NCI-H460 (cell line): ENCODE measurements at places on chromosomes 2 and 18.

- DNase-seq, result no peak
Observed at GRCh38 chr2:198312596-198313483, 508.4 kb downstream of the PLCL1 start.

DNA sequence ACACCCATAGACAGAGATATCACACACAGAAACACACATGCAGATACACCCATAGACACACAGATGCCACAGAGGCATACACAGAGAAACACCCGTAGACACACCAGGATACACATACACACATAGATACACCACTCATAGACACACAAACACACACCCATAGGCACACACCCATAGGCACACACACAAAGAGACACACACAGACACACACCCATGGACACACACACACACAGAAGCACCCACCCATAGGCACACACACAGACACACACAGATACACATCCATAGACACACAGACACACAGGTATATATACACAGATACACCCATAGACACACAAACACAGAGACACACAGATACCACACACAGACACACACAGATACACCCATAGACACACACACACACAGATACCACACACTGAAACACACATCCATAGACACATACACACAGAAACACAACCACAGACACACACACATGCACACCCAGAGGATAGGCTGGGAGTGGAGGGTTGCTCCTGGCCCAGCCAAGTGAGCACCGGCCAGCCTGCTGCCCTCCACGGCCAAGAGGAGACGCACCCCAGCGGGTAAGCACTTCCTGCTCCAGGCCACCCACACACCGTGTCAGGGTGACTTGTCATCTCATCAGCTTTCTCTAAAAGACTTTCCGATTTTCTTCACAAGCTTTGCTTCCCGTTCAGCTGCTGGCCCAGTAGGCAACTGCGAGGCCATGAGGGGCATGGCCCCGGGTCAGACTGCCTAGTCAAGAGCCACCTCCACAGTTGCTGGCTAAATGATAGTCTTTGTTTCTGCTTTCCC lies 14.1 kb upstream of the CNNM3 start:
- no peak for DNase-seq

GRCh38 chr2:36462311-36462935 lies 106.8 kb downstream of the CRIM1 start:
- no peak for DNase-seq

DNA sequence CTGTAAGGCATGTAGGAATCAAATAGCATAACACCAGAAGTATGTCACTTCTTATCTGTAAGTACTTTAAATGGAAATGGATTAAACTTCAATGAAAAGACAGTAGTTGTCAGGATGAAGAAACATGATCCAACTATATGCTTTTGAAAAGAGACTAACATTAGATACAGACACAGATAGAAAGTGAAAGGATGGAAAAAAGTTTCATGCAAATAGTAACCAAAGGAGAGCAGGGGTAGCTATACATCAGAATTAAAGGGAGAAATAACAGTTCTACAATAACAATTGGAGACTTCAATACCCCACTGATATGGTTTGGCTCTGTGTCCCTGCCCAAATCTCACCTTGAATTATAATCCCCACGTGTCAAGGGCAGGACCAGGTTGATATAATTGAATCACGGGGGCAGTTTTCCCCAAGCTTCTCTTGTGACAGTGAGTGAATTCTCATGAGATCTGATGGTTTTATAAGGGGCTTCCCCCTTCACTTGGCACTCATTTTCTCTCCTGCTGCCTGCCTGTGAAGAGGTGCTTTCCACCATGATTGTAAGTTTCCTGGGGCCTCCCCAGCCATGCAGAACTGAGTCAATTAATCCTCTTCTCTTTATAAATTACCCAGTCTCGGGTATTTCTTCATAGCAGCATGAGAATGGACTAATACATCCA lies 205.4 kb upstream of the CDH2 start:
- no peak for DNase-seq

DNA sequence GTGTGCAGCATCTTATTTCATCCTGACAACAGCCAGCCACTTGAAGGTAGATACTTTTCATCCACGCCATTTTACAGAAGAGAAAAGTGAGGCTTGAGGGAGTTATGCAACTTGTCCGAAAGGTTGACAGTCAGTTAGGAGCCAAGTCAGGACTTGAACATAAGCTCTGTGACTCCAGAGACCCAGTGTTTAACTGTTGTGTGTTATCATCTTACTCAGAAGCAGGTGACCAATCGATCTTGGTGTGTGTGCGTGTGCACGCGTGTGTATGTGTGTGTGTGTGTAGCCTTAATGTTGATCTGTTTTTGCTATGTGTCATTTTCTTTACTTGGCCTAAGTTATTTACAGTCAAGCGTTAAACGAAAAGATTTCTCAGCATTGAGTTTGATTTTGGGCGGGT lies 22.0 kb downstream of the DRC1 start:
- no peak for DNase-seq

- DNase-seq, result no peak
Observed at GRCh38 chr18:38843291-38843690, 1277.7 kb upstream of the CELF4 start.

- DNase-seq, result peak; percentile 38
Observed at GRCh38 chr2:46748735-46749531, 166.7 kb downstream of the MCFD2 start.

GRCh38 chr2:218395456-218395825 lies 4.2 kb upstream of the CTDSP1 start:
- no peak for DNase-seq

DNA sequence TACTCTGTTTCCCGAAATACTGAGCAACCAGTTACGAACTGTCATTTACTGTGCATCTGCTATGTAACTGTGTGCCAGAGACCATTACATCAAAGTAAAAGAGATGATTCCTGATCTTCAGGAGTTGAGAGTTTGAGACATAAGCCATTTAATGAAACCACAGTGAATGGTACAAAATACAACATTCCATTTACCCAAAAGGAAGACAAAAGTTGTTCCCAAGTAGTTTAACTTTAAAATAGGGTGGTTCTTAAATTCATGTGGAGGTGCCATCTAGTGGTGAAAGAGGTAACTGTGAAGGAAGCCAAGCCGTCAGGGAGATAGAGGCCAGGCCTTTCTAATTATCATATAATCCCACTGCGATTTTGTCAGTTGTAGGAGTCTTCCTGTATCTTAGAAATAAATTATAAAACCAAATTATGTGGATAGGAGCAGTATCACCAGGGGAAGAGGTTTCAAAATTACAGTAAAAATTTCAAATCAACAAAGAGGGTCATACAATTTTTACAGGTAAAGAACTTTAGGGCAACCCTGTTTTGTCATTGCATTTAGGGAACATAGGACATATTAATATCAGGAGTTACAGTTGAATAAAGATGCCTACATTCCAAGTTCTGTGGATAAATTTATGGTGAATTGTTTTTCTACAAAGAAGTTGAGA lies 67.7 kb downstream of the EPAS1 start:
- DNase-seq, result peak; percentile 60

GRCh38 chr18:56019908-56020307 lies 431.9 kb upstream of the TCF4 start:
- no peak for DNase-seq

DNA sequence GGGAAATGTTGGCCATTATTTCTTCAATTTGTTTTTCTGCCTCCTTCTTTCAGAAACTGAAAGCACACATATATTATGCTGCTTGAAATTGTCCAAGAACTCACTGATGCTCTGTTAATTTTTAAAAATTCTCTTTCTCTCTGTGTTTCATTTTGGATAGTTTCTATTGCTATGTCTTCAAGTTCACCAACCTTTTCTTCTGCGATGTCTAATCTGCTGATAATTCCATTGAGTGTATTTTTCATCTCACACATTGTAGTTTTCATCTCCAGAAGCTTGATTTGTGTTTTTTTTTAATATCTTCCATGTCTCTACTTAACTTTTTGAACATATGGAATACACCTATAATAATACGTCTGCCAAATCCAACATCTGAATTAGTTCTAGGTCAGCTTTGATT lies 98.1 kb upstream of the TGFA start:
- DNase-seq, result no peak

- no peak for DNase-seq
Observed at GRCh38 chr2:161990741-161991140, 83.3 kb downstream of the DPP4 start.

DNA sequence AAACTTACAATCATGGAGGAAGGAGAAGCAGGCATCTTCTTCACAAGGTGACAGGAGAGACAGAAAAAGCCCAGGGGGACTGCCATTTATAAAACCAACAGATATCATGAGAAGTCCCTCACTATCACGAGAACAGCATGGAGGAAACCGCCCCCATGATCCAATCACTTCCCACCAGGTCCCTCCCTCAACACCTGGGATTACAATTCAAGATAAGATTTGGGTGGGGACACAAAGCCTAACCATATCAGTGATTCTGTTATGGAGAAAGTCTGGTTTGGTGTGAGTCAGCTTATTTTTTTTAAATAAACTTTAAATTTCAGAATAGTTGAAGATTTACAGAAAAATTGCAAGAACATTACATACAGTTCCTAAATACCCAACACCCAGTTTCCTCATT lies 84.7 kb upstream of the SP3 start:
- no peak for DNase-seq

DNA sequence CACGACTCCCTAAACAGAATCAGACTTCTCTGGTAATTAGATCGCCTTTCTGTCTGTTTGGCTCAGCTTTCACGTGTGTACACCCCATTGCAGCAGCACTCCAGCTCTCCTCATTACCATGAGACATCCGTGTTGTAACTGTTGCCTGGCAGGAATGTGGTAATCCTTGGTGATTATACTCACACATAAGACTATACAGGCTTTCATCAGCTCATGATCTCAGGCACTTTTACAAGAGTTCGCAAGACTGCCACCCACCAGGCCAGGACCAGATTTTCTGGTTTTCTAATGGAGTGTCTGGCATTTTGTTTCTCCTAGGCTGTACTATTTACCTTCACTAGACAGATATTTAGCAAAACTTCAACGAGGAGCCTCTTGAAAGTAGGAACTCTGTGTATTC lies 50.2 kb downstream of the ACVR1 start:
- no peak for DNase-seq

DNA sequence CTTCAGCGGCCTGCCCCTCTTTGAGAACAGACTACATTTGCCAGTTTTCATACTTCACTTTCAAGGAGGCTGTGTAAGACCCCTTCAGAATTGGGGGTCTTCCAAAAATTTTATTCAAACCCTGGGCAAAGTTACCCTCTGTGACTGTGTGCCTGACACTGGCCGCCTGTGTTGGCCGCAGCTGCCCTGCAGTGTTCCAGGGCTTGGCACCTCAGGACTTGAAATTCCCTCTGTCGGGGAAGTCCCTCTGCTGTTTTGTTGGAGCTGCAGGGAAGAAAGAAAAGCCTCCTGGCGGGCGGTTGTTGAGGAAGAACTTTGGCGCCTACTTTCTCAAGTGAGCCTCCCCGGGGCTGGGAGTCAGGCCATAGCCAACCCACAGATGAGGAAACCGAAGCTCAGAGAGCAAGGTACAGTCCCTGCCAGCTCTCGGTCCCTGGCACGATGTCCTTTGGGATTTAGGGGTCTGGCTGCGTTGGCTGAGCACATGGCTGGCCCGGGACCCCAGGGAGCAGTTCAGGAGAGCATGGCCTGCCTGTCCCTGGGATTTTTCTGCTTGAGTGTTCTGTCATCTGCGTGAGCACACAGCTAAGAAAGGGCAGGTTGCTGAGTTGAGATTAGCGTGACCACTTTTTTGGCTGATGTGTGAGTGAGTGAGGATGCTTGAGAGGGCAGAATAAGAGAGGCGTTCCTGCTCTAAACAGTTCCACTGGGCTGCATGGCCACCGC lies 17.9 kb upstream of the ASB1 start:
- no peak for DNase-seq

DNA sequence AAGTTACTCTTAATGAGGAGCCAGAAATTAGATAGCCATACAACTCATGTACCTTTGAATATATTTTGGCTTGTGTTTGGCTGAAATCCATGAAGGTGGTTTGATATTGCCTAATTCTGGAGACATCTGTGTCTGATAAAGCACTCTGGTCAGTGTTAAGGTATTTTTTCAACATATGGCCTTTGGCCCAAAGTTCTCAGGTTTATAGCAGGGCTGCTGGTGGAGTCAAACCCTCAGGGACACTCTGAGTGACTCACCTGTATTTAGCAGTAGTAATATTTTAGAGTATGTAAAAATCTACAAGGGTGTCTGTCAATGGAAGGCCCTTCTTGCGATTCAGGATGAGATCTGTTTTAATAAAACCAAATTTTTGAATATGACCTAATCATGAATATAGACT lies 666.5 kb downstream of the SLC4A3 start:
- DNase-seq, result no peak

DNA sequence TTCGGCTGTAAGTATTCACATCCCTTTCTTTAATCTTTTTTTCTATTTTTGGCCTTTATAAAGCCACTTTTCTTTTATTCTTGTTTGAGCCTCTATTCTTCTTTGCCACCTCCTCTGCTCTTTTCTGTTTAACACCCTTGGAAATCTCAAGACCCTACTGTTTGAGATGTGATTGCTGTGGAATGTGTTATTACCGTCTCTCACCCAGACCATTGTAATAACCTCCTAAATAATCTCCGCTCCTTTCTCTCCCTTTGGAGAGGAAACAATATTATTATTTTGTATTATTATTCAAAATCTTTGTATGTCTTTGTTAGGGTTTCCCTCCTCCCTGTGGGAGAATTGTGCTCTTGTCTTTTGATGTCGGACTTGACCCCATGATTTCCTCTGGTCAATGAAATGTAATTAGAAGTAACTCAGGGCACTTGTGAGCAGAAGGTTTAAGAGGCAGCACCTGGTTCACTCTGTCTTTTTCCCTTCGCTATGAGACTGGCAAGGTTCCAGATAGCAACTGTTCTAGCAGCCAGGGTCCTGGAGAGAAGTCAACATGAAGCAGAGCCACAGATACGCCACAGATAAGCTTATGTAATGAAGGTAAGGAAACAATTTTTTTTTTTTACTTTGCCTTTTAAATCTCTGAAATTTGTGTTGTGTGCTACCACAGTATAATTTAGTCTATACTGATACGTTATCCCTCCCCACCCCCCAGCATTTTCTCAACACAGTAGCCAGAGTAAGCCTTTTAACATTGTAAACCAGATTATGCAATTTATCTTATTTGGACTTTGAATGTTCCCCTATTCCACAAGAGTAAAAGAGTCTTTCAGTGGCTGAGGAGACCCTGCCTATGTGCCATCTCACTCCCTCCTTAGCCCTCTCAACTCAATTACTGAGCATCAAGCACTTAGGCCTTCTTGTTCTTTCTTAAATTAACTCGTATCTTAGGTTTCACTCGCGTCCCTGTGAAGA lies 601.2 kb upstream of the ZNF804A start:
- DNase-seq, result no peak

DNA sequence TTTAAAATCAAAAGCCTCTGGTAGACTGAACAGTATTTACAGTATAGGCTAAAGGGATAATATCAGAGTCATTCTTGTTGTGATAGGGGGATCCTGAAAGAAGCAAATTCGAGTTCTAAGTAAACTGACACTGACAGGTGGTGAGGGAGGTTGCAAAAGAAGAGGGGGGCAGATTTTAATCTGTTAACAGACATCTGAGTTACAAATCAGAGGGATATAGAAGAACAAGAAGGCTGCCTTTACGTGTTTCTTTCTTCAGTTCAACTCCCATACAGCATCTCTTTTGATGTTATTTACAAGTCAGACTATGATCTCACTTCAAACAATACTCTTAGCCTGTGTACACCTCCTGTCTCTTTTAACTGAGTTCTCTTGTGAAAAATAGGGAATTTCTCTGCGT lies 16.3 kb upstream of the ITGA4 start:
- DNase-seq, result no peak

- no peak for DNase-seq
Observed at GRCh38 chr2:158599609-158600008, 142.9 kb downstream of the PKP4 start.

GRCh38 chr2:117981810-117982209 lies 32.1 kb downstream of the CCDC93 start:
- DNase-seq, result no peak

GRCh38 chr2:11597538-11598225 lies 63.8 kb downstream of the GREB1 start:
- no peak for DNase-seq
